ENCODE measurements at places on chromosomes 16 and 17.

DNA sequence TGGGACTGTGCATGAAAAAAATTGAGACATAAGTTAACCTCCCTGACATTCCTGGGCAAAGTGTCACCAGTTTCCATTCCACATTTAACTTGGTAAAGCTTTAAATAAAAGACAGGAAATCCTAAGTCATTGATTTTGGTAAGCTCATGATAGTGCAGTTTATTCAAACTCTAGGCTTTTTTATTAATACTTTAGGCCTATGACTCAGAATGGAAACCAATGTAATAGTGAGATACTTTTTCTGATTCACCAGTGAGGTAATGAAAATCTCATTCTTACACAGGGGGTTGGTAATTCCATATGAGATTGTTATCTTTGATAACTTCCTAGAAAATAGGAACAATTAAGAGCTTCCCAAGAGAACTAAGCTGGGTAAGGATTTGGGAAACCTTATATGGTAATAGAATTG lies 91.1 kb downstream of the NLK start:
- no peak for DNase-seq

DNA sequence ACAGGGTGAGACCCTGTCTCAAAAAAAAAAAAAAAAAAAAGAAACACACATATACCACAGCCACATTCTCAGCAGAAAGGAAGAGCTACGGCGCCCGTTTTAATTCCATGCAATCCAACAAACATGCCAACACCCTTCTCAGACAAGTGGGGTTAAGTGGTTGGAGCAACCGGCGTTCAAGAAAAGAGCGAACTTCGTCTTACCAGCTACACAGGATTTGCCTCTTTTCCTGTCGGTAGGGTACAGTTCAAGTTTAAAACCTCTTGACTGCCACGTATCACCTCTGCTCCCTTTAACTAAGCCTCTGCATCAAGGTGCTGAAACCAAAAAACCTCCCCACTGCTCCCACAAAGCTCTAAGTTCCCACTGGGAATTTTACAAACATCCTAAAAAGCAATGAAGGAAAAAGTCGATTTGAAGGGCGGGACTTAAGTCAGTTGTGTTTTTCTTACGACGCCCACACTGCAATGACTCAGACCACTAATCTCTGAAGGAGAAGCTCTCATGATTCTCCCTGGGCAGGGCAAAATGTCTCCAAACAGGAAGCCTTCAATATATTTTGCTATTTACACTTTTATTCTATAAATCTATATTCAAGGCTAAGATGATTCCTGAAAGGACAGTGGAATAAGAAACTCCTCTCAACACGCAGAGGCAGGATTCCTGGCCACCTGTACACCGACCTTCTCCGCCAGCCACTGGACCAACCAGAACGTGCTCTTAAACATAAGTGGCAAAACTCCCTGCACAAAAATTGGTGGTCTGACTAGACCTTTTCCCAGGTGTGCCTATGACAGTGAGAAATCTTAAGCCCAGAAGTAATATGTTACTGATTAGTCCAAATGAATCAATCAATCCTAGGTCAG lies 18.8 kb downstream of the SRP68 start:
- no peak for DNase-seq

- no peak for DNase-seq
Observed at GRCh38 chr17:78950870-78951269, 25.7 kb upstream of the TIMP2 start.

DNA sequence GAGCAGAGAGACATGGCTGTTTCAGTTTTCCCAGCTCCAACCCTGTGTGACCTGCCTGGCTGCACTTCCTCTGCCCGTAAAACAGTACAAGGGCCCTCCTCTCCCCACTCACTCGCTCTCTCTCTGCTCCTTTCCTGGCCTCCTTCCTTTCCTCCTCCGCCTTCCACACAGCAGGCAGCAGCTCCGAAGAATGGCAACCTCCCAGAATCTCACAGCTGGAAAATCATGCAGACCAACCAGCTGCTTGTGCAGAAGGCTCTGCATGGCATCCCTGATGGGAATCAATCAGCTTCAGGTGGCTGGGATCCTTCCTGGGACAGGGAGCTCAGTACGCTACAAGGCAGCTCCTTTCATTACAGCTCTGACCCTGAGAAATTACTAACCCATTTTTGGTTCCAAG lies 27.4 kb downstream of the TMEM132E start:
- no peak for DNase-seq

DNA sequence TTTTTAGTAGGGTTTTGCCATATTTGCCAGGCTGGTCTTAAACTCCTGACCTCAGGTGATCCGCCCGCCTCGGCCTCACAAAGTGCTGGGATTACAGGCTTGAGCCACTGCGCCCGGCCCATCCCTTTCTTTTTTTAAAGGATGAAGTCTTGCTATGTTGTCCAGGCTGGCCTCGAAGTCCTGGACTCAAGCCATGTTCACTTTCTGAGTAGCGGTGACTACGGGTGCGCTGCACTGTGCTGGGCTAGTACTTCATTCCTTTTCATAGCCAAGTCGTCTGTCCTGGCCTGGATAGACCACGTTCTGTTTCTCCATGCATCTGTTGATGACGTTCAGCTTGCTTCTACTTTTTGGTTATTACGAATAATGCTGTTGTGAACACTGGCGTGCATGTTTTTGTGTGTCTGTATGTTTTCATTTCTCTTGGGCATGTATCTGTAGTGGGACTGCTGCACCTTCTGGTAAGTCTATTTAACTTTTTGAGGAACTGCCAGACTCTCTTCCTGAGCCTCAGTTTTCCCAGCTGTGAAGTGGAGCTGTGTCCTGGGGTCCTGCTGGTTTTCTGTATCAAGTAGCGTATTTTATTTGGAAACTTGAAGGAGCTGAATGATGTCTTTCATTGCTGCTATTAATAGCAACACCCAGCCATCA lies 40.0 kb upstream of the GSE1 start:
- no peak for DNase-seq

DNA sequence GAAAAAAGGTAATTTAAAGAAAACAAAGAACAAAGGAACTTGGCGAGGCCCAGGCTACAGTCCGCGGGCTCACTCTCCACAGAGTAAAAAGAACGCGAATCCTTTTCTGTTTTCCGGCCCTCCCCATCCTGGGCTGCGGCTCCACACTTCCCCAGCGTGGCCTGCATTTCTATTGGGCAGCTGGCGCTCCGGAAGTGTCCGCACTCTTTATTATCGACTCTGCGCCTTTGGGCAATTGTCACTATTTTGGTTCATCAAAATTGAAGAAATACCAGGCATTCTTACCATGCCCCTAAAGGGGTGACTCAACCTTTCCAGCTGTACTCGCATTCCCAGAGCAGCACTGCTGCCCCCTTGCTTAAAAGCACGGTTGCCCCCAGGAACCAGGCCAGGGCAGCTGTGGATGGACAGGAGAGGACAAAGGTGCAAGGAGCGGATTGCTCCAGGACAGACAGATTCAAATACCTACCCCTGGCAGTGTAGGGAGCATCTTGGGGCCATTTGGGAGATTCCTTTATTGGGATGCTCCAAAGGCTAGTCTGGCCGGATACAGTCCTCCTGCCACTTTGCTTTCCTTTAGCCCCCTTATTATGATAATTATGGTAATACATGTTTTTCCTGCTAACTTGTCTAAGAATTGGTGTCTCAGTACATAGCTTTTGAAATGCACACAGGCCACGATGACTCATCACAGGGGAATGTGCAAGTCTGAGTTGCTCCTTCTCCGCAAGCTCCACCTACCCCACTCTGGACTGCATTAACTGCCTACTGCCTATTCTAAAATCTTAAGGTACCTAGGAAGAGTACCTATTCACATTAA lies 985 bp upstream of the SLFN12 start:
- DNase-seq: peak; percentile 40

- no peak for DNase-seq
Observed at GRCh38 chr16:70808371-70808770, 7.4 kb upstream of the VAC14 start.

- DNase-seq: no peak
Observed at GRCh38 chr16:48617711-48618148, 7.8 kb upstream of the N4BP1 start.

- no peak for DNase-seq
Observed at GRCh38 chr17:50593321-50593720, 32.8 kb downstream of the CACNA1G start.

Data from T-helper 2 cell (primary cell).